Activated CD8-positive, alpha-beta memory T cell treated with anti-CD3 and anti-CD28 coated beads for 1 hour (primary cell): ENCODE measurements at places on chromosomes 7 and 10.
A peak's percentile ranks its signal among the peaks of the same experiment; 100 is the strongest.

DNA sequence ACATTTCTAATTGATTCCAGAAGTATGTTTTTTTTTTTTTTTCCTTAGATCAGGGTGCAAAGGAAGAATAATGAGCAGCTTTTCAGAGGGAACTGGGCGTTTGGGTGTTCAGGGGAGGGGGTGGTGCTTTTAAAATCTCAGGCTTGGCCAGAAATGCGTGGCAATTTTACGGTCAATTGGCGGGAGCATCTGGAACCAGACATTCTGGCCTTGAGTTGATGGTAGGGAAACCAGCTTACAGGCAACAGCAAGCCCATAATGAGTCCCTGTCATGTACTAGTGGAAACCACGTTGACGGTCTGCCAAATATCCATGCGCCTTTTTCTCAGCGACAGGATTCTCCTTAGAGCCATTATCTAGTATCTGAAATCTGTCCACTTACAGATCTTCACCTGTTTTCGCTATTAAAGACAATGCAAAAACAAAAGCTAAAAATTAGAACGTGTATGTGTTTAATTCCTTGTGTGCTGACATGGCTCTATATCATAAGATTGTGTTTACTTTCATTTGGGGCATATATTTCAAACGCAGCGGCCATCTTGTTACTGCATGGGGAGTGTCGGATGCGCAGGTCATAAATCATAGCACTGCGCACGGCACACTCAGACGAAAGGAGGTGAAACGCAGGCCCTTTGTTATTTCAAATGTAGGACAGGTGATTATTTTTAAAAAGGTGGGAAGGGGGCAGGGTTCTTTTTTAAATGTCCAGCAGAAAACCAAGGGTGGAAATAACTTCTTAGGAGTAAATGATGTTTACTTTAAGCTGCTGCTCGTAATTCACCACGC, 209.2 kb downstream of the AGMO start:
- no peak for DNase-seq

DNA sequence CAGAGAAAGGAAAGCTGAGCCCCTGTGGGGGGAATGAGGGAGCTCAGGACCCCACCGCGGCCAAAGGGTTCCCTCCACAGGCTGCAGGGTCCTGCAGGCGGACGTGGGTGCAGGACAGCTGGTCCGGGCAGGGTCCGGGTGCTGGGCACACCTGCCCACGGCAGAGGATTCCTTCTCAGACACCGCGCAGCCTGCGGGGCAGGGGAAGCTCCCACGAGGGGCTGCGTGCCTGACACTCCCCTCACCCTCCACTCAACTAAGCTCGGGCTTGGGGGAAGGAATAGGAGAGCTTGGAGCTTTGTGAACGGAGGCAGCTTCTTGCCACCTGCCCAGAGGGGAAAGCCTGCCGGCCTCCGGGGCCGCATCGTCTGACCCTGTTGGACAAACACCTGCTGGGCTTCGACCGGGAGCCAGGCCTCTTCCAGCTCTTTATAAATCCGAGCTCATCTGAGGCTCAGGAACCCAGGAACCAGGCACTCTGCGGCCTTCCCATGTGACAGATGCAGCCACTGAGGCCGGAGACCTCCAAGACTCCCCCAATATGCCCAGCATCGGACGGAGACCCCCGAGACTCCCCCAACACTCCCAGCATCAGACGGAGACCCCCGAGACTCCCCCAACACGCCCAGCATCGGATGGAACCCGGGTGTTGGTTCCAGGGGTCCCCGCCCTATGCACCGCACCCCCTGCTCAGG, 97.3 kb downstream of the PDGFA start:
- DNase-seq: no peak

- DNase-seq: no peak
These were observed 30.1 kb downstream of the C10orf90 start for GRCh38 chr10:126640401-126640800.

DNA sequence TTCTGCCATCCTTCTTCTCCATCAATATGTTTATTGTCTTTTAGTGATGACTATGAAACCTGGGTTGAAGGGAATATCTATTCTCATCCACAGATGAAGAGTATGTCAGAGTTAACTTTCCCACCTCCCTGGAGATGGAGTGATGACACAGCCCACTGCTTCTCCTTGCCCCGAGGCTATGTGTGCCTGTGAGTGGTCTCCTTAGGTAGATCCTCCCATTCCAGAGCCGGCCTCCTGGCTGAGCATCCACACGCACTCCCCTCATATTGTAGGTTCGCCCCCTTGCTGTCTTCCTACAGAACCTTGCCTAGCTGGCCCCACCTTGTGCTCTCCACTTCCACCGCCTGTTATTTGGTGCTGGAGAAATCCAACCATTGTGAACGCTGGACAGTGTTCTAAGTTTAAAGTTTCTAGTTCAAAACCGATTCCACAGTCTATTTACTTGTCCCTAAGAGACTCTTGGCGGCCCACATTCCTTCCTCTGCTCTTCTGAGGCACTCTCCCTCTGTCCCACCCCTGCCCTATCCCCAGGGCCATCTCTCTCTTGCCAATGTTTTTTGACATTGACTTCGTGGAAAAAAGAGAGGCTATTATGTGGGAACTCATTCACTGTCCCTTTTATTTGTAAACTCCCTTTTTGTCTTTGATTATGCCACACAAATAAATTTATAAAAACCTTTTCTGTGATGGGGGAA, 168.0 kb downstream of the ZNF438 start:
- no peak for DNase-seq

DNA sequence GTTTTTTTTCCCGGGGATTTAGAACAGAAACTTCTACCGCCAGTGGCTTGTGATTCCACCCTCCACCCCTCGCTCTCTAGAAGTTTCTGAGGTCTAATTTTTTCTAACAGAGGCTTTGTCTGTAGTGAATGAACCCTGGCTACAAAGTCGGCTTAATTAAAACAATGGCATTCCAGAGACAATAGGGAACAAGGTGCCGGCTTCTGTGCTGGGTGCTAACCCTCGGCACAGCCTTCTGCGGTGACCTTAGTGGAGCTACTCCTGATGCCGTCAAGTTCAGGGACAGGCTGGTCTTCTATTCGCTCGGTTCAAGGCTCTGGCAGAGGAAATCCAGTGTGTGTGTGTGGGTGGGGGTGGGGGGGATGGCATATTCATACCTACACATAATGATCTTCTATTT, 32.1 kb upstream of the ENO4 start:
- no peak for DNase-seq

GRCh38 chr7:107007892-107008287, 36.6 kb upstream of the PRKAR2B start:
- no peak for DNase-seq

GRCh38 chr10:119217401-119217800, 10.0 kb downstream of the GRK5 start:
- no peak for DNase-seq

- no peak for DNase-seq
These were observed 92.2 kb downstream of the PLCE1 start for GRCh38 chr10:94085766-94086437.

DNA sequence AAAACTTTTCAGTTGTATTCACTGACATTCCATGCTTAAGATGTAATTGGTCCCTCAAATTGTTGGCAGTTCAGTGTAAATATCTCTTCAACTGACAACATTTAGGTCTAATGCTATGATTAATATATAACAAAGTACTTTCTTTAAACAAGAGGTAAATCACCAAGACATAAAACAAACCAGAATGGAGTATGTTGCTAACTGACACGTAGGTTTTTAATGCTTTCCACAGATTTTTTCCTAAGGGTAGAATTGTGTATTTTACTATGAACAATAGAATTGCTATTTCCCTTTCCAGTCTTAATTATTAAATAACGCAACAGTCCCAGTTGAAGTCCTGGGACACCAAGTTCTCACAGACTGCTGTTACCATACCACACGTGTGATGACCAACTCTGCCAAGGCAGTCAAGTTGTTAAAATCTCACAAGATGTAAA, 4.1 kb downstream of the JCAD start:
- no peak for DNase-seq

DNA sequence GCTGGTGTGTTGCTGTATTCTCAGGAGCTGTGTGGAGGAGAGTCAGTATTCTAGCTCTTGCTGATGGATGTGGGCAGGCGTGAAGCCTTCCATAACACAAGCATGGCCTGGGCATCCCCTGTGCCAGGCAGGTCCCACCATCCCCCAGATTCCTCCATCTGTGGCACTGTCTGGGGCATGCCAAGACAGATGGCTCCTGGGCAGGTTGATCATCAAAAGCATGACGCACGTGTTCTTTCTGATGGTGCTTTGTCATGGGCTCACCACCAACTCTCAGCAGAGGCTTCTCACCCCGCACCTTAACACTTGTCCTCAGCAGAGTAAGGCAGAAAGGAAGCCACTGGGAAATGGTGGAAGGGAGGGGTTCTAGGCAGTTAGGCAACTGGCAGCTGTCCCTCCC, 364.3 kb downstream of the PLXNA4 start:
- DNase-seq: no peak

DNA sequence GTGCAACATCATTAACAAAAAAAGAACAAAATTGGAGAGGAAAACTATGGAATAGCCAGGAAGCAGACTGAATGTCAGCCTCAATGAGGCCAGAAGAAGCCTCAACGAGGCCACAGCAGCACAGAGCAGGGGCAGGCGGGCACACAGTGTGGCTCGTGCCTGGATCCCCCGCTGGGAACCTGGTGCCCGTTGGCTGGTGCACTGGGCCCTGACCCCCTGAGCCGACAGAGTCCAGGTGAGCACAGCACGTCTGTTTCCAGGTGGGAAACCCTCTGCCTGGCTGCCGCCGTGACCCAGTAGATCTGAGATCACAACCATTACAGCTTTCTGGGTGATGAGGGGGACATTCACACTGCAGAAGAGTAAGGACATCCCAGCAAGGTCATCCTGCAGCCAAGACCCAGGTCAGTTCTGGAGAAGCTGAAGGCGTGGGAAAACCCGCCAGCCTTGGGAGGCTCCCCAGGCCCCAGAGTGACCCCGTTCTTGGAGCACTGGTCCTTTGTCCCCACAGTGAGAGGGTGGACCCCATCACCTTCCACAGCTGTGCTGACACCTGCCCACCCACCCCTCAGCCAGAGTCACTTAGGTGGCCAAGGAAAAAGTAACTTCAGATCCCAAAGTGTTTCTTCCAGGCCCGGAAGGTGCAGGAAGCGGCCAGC, 222.1 kb downstream of the ADARB2 start:
- DNase-seq: no peak

GRCh38 chr7:88344956-88345832, 38.5 kb upstream of the STEAP4 start:
- no peak for DNase-seq

GRCh38 chr7:98251601-98252424, at the start of gene TECPR1:
Gene TECPR1, minus strand, starts transcription at chr7:98252232. Its CDS starts 6,086 bp downstream, at chr7:98246146.
- DNase-seq: peak; percentile 78
